NCI-H460 (cell line): ENCODE measurements at places on chromosomes 1 and 21.

GRCh38 chr1:184513966-184514365 lies 127.1 kb downstream of the C1orf21 start:
- no peak for DNase-seq

GRCh38 chr1:27643600-27644368 lies 8.8 kb upstream of the FGR start:
- peak; percentile 44 for DNase-seq

GRCh38 chr1:155001425-155001674 lies 1.3 kb upstream of the ZBTB7B start:
- no peak for DNase-seq

DNA sequence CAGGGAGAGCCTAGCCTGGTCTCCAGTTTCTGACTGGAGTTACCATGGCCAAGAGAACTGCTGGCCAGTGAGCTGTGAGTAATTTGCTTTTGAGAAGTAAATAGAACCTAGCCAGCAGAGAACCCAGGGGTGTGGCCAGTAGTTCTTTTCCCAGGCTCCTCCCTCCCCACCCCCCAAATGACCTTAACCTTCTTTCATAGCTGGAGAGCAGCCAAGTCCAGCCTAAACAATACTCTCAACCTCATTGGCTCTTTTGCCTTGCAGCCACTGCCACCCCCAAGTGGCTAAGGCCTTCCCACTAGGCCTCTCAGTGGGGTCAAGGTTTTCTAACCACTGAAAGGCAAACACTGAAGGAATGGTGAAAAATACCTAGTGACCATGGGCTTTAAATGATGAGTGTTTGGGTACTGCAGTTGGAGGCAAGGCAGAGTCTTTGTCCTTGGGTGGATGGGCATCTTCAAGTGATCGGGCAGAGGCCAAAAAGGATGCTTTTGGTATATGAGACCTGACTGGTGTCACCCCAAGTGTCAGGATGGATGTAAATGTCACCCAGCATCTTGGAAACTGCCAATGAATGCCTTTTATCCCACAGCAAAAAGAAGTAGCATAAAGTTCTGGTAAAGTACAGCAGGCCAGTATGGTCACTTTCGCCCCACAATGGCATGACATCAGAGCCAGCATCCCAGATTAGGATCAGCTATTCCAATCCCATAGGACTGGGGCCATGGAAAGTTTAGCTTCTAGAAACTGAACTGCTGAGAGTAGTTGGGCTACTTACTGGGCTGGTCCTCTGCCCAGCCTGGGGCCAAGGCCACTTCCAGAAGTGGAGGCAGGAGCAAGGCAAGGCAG lies 3.5 kb upstream of the PIGV start:
- DNase-seq = no peak

DNA sequence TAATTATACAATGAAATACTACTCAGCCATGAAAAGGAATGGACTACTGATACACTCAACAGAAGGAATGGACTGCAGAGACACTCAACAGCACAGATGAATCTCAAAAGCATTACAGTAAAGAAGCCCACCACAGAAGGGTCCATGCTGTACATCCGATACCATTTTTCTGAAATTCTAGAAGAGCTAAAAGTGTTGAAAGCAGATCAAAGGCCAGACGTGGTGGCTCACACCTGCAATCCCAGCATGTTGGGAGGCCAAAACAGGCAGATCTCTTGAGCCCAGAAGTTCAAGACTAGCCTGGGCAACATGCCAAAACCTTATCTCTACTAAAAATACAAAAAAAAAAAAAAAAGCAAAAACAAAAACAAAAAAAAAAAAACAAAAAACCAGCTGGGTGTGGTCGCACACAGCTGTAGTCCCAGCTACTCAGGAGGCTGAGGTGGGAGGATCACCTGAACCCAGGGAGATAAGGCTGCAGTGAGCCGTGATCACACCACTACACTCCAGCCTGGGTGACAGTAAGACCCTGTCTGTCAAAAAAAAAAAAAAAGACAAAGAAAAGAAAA lies 15.5 kb downstream of the PPP1R15B start:
- no peak for DNase-seq

- no peak for DNase-seq
These were observed 222.9 kb upstream of the RAB4A start for GRCh38 chr1:229047840-229048620.

DNA sequence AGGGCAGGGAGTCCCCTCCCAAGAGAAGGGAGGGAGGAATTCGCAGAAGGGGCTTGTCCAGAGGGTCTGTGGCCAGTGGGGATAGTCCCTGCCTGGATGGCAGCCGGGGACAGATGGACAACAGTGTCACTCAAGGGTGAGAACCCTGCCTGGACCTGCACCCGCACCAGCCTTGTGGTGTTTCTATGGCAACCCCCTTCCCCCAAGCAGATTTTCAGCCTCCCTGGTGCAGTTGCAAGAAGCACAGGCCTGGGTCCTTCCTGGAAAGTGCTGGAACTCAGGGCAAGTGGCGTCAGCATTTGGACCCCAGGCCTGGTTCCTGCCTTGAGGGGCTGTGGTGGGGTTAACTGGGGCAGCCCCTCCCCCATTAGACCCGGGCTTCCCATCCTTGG lies 83.8 kb upstream of the ACTL8 start:
- DNase-seq = no peak

DNA sequence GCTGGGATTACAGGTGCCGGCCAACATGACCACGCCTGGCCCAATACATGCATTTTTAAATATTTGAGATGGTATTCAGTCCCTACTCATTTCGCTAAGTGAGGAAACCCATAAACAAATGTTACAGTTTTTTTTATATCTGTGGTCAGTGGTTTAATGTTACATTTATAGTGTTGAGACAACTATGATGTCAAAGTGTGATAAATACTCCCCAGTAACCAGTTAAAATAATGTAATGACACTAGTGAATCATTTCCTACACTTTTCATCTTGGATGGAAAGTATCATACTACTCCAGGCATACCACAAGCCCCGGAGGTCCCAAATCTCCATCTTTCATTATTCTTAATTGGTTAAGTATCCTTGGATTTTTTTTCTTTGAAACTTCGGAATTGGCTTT lies 87.5 kb upstream of the KIF26B start:
- DNase-seq = no peak

DNA sequence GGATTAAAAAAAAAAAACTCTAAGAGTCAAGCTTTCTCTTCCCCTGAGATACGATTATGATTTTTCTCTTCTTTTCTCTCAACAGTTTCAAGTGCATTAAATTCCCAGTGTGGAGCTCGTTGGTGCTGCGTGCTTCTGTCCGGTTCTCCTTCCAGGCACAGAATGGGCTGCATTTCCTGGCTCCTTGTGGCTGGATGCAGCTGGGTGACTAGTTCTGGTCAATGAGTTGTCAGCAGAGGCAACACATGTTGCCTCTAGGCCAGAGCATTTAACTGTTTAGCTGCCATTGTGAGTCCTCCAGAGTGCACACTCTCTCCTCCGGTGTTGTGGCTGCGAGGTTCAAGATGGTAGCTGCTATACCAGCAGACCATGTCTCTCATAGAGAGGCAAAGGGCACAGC lies 312.9 kb downstream of the RRAGC start:
- DNase-seq = no peak

GRCh38 chr1:24717887-24718650 lies 27.2 kb upstream of the CLIC4 start:
- DNase-seq = no peak

DNA sequence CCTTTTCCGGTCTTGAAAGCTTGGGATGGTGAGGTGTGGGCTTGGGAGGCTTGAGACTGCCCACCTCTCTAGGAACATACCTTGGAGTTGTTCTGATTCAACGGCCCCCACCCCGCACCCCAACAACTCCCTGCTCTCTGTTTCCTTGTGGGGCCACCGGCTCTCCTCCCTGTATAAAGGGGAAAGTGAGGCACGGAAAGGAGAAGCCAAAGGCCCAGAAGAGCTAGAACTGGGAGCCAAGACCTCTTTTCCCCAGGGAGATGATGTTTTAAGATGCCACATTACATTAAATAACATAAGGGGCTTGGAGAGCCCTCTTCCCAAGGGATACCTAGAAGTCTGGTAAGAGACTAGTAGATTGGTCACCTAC lies 1.2 kb upstream of the DLGAP3 start:
- no peak for DNase-seq

DNA sequence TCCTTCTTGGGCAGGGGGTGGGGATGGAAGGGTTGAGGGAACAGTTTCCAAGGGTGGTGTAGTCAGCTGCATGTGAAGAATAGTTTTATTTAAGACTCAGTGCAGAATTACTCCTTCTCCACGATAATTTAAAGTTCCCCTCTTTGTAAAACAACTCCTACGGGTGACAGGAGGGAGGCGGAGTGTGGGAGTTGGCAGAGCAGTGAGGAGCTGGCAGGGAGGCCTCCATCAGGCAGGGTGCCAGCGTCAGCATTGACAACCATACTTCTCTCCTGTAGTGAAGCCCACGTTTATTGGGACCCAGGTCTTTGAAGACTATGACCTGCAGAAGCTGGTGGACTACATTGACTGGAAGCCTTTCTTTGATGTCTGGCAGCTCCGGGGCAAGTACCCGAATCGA lies 93.8 kb downstream of the MTR start:
- DNase-seq = no peak

- DNase-seq = no peak
These were observed 1.6 kb downstream of the TRAF5 start for GRCh38 chr1:211328084-211328694.

- no peak for DNase-seq
These were observed 159.7 kb upstream of the BEND5 start for GRCh38 chr1:48936436-48936835.

GRCh38 chr1:183548116-183548515 lies 42.1 kb downstream of the NCF2 start:
- no peak for DNase-seq
